NT2/D1 (cell line): ENCODE measurements at places on chromosomes 11 and 22.

- no peak for DNase-seq
These were observed 7.1 kb upstream of the LMO2 start for GRCh38 chr11:33898957-33899356.

GRCh38 chr11:29914203-29914930 lies 102.5 kb downstream of the KCNA4 start:
- DNase-seq, result no peak

- peak; percentile 15 for DNase-seq
These were observed 701.8 kb downstream of the NTM start for GRCh38 chr11:132072044-132072857.

- DNase-seq, result peak; percentile 79
These were observed 7.5 kb downstream of the P2RX3 start for GRCh38 chr11:57345555-57346211.

GRCh38 chr11:76699451-76700091 lies 29.0 kb upstream of the LRRC32 start:
- no peak for DNase-seq

GRCh38 chr22:35971456-35972119 lies 57.0 kb downstream of the RBFOX2 start:
- no peak for DNase-seq

DNA sequence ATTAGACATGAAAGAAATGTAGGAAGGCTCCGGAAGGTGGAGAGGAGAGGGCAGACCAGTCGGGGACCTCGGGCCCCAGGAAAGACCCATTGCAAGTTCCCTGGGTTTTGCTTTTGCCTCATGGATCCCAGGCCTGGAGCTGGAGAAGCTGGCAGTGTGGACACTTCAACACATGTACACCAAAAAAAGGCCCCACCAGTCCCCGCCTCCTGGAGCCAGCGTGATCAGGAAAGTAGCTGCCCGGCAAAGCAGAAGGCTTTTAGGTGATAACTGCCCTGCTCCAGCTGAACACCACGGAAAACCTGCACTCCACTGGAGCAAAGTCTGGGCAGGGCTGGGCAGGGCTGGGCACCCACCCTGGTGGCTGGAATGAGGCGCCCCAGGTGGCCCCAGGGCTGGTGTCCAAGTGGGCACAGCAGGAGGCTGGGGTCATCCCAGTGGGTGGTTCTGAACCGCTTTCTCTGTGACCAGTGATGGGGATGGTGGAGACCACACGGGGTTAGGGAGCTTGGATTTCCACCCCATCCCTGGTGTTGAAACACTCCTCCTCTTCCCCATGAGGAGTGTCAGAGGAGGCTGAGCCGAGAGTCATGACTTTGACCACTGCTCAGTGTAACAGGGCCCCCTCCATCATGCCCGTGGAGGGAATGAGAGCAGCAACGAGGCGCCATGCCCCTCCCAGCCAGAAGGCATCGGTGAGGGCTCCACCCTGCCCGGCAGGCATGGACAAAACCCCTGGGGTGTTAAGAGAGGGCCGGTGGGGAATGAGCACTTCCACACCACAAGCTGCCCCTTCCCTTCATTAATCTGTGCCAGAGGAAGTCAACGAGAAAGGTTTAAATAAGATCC lies 16.9 kb upstream of the MUC5AC start:
- DNase-seq, result no peak

- DNase-seq, result no peak
These were observed 985.8 kb downstream of the TBC1D22A start for GRCh38 chr22:47748271-47748670.

DNA sequence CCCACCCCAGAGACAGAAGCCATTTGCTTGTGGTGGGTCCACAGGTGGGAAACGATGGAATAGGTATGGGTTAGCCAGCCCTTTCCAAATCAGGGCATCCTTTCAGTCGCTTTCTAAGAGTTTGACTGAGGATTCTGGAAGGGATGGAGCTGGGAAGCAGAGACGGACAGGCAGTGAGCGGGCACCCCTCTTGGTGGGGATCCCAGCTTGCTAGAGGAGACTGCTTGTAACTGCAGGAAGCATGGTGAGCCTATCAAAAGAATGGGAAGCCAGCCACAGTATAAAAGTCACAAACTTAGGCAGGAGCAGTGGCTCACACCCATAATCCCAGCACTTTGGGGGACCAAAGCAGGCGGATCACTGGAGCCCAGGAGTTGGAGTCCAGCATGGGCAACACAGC lies 6.1 kb upstream of the PDGFB start:
- no peak for DNase-seq
